ENCODE measurements at places on chromosomes 3 and 15.
A peak's percentile ranks its signal among the peaks of the same experiment; 100 is the strongest.

GRCh38 chr3:189720736-189721417 lies 89.7 kb downstream of the TP63 start:
- no peak for DNase-seq

GRCh38 chr15:79538527-79538926 lies 106.4 kb downstream of the MINAR1 start:
- no peak for DNase-seq

GRCh38 chr3:179590669-179591068 lies 13.8 kb downstream of the MRPL47 start:
- no peak for DNase-seq

DNA sequence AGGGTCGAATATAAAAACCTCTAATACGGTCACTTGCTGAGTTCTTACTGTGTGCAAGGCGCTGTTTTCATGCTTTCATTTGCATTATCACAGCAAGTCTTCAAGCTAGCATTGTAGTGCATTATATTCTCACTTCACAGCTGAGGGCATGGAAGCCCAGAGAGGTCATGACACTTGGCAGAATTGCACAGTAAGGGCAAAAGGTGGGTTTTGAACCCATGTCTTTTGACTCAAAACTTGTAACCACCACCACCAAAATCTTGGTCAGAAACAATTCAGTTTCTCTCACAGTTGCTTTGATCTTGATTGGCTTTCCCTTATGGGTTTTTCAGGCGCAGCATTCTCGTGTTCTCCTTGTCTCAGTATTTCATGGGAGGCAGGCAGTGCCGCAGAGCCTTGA lies 371.1 kb downstream of the PTPRG start:
- DNase-seq: no peak

- no peak for DNase-seq
Measured at GRCh38 chr3:49183873-49184272, 12.5 kb downstream of the KLHDC8B start.

DNA sequence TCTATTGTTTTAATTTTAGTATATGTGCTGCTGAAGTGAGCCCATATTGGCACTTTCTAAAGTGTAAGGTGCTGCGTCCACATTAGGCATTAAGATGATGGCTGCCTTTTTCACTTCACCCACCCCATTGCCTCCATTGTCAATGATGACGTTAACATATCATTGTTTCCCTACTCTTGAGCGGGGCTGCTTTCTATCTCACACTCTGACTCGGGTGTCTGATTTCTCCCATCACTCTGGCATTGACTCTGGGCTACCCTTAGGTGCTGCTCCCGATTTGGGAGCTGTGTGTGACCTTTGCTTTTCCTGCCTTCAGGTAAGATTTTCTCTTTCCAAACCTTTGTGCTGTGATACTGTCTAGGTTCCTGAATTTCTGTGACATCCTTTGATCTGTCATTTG lies 28.8 kb downstream of the CGNL1 start:
- no peak for DNase-seq

- DNase-seq: no peak
Measured at GRCh38 chr3:130935761-130936492, 42.0 kb downstream of the ATP2C1 start.

- no peak for DNase-seq
Measured at GRCh38 chr15:100472736-100473135, 56.0 kb downstream of the CERS3 start.

DNA sequence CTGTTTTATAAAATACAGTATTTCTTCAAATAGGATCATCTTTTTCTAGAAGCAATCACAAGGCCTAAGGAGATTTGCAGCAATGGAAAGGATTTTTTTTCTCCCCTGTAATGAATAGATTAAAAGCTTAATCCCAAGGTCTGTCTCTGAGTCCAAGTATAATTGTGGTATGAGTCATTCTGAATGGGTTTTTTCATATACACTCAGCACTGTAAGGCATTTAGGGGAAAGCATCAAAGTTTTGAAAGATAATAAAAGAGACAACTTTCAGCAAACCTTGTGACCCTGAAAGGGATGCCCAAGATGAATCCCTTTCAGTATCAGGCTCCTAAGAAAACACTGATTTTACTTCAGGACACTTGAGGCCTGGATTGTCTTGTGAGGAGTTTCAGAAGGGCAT lies 23.3 kb upstream of the LARS2 start:
- no peak for DNase-seq

GRCh38 chr3:57135964-57136719 lies 29.0 kb downstream of the IL17RD start:
- DNase-seq: no peak

DNA sequence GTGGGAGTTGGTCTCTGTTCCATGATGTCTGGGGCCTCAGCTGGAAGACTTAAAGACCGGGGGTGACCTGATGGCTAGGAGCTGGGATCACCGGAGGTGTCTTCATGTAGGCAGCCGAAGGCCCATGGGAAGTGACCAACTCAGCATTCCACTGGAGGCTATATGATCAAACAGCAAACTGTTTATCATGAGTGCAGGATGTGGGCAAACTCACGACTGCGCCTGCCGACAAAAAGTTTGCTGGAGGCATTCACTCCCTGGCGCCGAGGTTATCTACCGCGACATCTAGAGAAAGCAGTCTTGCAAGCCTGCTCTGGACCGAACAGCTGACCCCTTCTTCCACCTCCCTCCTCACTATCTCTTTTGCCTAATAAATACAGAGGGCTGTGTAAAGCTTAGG lies 62.7 kb upstream of the NR2C2 start:
- no peak for DNase-seq

DNA sequence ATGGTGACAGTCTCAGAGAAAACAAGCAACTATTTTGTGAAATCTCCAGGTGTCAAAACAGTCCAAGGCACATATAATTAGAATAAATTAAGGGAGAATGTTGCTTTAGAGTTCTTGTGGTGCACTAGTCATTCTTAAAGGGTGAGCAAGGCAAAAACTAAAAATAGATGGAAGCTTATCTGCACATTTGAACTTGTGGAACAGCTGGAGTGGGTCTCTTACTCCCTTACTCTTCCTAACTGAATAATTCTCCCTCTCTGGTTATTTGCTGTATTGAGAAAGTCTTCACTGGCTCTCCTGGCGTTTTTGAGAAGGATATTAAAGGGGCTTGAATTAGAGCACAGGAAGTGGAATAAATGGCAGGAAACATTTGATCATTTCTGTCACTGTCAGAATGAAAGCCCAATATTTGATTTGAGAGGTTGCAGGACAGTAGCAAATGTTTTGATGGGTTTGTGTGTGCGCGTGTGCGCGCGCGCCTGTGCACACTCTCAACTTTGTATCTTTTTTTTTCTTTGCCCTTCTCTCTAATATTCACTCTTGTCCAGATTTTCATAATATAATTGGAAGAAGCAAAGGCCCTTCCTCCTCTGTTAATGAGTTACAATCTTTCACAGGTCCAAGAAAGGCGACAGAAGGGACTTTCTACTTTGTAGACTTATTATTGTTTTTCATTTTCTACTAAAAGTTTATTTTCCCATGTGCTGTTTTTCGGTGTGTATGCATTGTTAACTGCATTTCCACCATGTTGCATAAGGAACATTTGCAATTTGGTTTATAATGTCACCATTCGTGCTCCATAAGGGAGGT lies 40.9 kb downstream of the AKAP13 start:
- no peak for DNase-seq

GRCh38 chr3:50649451-50649931 lies 25.2 kb upstream of the DOCK3 start:
- no peak for DNase-seq

GRCh38 chr15:52483707-52484106 lies 45.0 kb downstream of the MYO5A start:
- DNase-seq: peak; percentile 12

DNA sequence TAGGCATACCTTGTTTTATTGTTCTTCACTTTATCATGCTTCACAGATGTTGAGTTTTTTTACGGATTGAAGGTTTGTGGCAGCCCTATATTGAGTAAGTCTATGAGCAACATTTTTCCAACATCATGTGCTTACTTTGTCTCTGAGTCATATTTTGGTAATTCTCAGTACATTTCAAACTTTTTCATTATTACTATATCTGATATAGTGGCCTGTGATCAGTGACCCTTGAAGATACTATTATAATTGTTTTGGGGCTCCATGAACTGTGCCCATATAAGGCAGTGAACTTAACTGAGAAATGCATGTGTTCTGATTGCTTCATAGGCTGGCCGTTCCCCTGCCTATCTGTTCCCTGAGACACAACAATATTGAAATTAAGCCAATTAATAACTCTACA lies 42.8 kb upstream of the NSMCE3 start:
- no peak for DNase-seq

DNA sequence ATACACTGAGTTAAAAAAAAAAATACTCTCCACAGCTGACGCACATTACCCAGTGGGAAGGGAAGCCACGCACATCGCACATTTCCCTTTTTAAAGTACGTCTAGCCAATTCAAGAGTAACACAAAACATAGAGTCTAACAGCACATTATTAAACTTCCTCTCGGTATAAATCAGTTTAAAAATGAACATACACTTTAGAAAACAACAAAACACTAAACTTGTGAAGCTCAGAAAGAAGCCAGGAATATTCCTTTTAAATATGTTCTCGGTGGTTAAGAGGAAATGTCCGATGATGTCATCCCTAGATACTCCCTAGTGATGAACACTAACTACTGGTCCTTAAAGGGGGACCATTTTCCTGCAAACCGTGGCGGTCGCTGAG lies 721 bp downstream of the MYEF2 start:
- peak; percentile 68 for DNase-seq

DNA sequence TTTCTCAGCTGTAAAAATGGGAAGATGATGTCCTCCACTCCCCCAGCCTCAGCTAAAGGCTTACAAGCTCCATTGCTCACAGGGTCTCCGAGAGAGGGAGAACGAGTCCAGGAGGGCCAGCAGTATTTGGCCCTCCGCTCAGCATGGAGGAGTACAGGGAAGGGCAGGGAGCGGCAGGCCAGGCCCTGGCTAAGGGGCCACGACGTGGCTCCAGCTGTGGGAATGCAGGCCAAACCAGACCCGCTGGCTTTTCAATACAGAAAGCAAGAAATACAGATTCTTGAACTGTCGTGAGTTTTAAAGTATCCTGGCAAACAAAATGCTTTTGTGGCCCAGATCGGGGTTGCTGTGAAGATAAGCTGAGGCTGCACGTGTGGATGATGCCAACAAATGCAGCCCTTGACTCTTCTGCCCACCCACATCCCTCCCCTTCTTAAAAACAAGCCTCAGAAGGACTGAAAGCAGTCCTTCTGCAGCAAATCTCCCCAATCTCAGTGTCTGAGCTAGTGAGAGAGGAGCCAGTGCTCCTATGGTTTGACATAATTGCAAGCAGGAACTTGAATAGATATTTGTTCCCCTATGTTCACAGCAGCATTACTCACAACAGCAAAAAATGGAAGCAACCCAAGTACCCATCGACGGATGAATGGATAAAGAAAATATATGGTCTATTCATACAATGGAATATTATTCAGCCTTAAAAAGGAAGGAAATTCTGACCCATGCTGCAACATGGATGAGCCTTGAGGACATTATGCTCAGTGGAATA lies 18.5 kb upstream of the FBLN2 start:
- DNase-seq: no peak

DNA sequence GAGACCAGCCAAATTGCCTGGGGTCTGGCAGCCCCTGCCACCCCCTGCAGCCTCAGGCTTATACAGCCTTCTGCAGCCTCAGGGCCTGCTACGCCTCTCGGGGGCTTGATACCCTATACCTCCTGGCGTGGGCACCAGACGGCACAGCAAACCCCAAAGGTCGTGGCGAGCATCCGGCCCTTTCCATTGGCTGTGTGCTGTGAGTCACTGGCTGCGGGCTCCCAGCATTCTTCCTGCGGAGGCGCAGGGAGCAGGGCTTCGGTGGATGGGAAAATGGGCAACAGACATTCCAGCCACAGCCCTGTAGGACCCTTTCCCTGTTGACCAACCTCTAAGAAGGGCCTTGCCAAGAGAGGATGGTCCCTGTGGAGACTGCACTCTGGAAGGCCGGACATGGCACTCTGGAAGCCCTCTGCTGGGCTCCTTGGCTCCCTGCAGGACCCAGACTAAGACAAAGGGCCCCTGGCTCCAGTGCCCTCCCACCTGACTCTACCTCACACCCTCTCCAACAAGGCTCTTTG lies 59.6 kb downstream of the ITGA11 start:
- peak; percentile 44 for DNase-seq

- no peak for DNase-seq
Measured at GRCh38 chr3:66302288-66302687, 81.5 kb downstream of the SLC25A26 start.
